Neural crest cell (in vitro differentiated cells): ENCODE measurements at places on chromosomes 4 and X.

GRCh38 chr4:52265781-52266525 lies 214.8 kb downstream of the SPATA18 start:
- peak overlapping the region; percentile 68 for H3K27ac ChIP-seq
- no peaks in the 10 kb centered on the region for H3K36me3 ChIP-seq
- H3K4me1 ChIP-seq = no peaks in the 10 kb centered on the region
- peaks cover 7% of the 10 kb centered on the region for H3K27me3 ChIP-seq
- H3K4me3 ChIP-seq = no peak overlapping the region
- DNase-seq = no peak

DNA sequence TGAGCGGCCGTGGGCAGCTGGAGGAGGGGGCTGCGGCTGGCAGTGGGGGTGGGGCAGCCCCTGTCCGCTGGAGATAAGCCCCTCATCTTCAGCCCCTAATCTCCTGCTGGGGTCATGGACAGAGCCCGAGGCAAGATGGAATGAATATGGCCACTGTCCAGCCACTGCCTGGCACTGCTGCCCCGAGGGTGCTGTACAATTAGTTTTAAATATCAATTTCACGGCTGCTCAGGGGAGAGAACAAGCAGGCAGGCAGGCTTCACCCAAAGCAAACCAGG lies 64.1 kb upstream of the NKX1-1 start:
- peaks cover 12% of the 10 kb centered on the region for H3K36me3 ChIP-seq
- no peak for DNase-seq

- no peak for DNase-seq
- H3K4me3 ChIP-seq = no peak overlapping the region
- H3K36me3 ChIP-seq = no peaks in the 10 kb centered on the region
- no peaks in the 10 kb centered on the region for H3K27me3 ChIP-seq
- no peak overlapping the region for H3K27ac ChIP-seq
Observed at GRCh38 chrX:24410514-24411189, 50.2 kb downstream of the SUPT20HL1 start.

GRCh38 chr4:38703635-38704034 lies 39.6 kb downstream of the KLF3 start:
- H3K27ac ChIP-seq = no peak overlapping the region
- H3K4me1 ChIP-seq = no peaks in the 10 kb centered on the region
- DNase-seq = no peak
- H3K4me3 ChIP-seq = no peak overlapping the region

- no peak overlapping the region for H3K4me3 ChIP-seq
- H3K4me1 ChIP-seq = peaks cover 4% of the 10 kb centered on the region
- DNase-seq = no peak
- no peaks in the 10 kb centered on the region for H3K27me3 ChIP-seq
- no peaks in the 10 kb centered on the region for H3K36me3 ChIP-seq
- H3K27ac ChIP-seq = no peak overlapping the region
Observed at GRCh38 chr4:13092702-13093101, 391.4 kb downstream of the RAB28 start.

DNA sequence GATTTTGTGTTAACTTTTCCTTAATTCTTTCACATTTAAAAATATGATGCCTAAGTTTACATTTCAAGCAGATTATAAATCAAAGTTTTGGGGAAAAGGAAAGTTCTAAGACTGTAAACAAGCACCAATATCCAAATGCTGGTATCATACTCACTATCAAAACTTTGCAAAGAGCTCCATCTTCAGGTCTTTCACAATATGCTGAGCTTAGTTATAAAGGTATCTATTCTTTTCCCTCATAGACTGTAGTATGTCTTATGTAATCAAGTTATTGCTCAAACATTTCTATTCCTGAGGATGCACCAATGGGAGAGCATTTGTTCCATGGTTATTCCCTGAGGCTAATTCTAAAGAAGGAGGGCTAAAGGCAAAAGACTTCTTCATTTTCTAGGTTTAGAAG lies 207.9 kb upstream of the FAM241A start:
- DNase-seq = no peak
- H3K27me3 ChIP-seq = peaks cover 14% of the 10 kb centered on the region
- no peaks in the 10 kb centered on the region for H3K36me3 ChIP-seq
- no peak overlapping the region for H3K27ac ChIP-seq

DNA sequence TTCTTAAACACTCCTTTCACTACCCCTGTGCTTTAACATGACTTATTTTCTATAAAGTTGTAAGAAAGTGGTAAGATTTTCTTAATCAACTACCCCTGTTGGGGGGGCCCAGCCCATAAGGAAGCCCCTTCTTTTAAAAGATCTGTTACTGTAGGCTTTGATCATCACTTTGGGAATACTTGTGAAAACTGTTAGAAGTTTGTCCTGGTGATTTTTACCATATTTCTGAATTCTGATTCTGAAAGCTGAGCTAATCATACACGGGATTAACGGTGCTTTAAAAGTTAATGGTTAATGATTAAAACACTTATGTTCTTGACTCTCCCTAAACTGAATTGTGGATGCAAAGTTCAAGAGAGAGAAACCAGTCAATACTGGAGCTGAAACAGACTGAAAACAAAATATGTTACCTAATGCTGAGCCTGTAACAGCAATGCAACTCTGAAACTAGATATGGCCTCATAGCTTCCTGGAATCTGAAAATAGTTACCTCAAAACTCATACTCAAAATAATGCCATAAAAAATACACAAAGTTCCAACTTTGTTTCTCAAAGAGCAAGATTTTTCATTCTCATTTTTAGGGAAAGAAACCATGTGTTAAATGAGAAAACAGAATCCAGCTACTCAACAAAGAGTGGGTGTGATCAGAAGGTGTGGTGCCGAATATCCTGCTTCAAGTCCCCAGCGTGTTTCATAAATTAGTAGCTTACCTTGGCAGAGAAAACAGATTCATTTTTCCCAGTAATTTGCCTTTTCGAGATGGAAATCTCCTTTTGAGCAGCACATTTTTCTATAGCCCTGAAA lies 31.6 kb downstream of the ADH7 start:
- no peak overlapping the region for H3K27ac ChIP-seq
- peaks cover 4% of the 10 kb centered on the region for H3K27me3 ChIP-seq
- DNase-seq = no peak
- H3K36me3 ChIP-seq = no peaks in the 10 kb centered on the region
- H3K4me1 ChIP-seq = no peaks in the 10 kb centered on the region

DNA sequence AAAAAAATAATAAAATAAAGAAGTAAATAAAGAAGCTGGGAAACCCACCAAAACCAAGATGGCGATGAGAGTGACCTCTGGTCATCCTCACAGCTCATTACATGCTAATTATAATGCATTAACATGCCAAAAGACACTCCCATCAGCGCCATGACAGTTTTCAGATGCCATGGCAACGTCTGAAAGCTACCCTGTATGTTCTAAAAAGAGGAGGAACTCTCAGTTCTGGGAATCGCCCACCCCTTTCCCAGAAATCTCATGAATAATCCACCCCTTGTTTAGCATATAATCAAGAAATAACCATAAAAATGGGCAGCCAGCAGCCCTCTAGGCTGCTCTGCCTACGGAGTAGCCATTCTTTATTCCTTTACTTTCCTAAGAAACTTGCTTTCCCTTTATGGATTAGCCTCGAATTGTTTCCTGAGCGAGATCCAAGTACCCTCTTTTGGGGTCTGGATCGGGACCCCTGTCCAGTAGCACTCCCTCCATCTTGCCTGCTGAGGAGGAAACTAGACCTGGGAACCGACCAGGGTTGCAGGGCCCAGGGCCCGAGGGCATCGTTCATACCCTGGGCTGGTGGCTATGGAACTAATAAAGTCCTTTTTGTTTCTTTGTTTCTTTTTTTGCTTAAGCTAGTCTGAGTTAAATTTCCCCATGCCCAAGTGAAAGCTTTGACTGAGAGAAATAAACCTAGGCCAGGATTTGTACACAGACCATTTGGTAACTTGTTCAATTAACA lies 30.9 kb downstream of the HTT-AS start:
- peaks cover 6% of the 10 kb centered on the region for H3K27me3 ChIP-seq
- DNase-seq = no peak
- no peaks in the 10 kb centered on the region for H3K36me3 ChIP-seq
- H3K4me3 ChIP-seq = no peak overlapping the region
- H3K4me1 ChIP-seq = peaks cover 5% of the 10 kb centered on the region

DNA sequence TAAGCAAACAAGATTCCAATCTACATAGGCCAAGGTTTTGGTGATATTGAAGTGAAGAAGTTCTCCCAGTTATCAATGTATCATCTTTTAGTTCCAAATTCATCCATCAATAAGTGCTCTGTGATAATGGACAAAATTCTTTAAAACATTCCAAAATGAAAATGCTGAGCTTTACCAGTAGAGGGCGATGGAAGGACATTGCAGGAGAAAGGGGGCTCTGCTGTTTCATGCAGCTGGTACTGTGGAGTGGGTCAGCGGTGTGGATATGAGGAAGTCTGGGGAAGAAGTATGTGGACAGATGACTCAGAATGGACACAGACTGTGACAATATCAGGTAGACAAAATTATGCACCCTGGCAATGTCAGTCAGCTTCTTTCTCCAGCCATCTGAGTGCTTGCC lies 46.6 kb upstream of the HS6ST2 start:
- H3K36me3 ChIP-seq = peaks cover 4% of the 10 kb centered on the region
- no peak overlapping the region for H3K4me3 ChIP-seq
- H3K4me1 ChIP-seq = peaks cover 10% of the 10 kb centered on the region
- H3K27me3 ChIP-seq = no peaks in the 10 kb centered on the region
- H3K27ac ChIP-seq = no peak overlapping the region
